ENCODE measurements at places on chromosomes 3 and 15.
A peak's percentile ranks its signal among the peaks of the same experiment; 100 is the strongest.

- no peak for DNase-seq
Observed at GRCh38 chr15:68504681-68505170, 72.8 kb upstream of the ITGA11 start.

DNA sequence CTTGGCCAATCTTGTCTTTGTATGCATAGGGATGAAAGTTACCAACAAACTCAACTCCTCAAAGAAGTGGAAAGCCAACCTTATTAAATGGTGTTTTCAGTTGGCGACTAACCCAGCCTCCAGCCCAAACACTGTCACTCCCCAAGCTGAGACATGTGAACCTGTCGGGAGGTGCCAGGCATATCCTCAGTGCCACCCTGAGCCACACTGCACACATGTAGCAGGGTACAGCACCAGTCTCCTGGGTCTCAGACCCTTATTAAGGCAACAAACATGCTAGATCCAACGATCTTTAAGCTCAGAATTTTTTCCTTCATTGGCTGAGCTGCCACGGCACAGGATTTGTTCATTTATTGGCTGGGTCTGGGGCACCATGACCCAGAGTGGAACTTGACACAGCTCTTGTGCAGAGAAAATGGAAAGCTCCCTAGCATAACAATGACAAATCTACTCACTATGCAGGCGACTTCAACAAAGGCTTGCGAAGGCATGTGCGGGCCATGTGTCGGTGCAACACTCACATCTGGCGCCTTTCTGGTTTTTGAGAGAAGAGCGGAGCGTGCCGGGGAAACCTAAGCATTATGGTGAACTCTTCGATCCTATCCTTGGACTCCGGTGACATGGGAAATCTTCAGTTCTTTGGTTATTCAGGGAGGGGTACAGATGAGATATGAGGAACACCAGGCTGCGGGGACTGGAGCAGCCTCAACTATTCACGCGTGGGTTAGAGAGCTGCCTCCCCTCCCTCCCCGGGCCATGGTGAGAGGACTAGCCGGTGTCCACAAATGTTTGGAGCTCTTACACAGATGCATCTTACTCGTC is 190.1 kb downstream of the FAM43A start:
- DNase-seq, result no peak

GRCh38 chr3:16480861-16481545 is 32.5 kb downstream of the RFTN1 start:
- DNase-seq, result no peak

- no peak for DNase-seq
Observed at GRCh38 chr3:186219211-186219638, 110.3 kb upstream of the ETV5 start.

DNA sequence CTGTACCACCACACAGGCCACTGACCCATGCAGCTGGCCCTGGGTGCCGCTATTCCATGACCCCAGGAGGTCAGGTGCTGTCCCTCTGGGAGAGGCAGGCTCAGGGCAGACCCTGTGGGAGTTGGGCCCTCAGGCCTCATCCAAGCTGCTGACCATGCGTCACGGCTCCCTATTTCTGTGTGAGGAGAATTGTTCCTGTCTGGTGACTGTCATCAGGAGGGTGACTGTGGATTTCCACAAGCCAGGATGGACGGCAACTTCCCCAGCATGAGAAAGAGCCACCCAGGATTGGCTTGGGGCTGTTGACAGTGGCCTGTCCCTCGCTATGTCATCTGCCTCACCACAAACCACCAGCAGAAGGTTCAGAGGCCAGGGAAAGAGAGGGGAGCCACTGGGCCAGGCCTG is 41.4 kb downstream of the ZDHHC19 start:
- no peak for DNase-seq

DNA sequence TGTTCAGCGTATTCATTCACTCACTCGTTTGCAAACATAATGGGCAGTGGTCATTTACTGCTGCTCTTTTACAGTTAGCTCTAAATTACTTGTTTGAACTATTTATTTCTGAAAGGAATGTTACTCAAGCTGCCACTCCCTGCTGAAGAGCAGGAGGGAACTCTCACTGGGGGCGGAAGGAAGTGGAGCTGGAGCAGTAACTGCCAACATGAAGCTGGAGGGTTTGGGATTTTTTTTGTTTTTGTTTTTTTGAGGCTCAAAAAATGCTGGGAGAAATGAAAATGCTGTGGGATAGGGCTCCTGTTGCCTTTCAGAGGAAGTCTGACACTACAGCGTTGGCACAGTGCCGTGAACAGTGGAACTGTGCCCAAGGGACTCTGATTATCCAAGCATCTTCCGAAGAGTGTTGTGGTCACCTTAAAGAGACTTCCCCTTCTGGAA is 44.1 kb downstream of the SENP2 start:
- peak; percentile 65 for DNase-seq

DNA sequence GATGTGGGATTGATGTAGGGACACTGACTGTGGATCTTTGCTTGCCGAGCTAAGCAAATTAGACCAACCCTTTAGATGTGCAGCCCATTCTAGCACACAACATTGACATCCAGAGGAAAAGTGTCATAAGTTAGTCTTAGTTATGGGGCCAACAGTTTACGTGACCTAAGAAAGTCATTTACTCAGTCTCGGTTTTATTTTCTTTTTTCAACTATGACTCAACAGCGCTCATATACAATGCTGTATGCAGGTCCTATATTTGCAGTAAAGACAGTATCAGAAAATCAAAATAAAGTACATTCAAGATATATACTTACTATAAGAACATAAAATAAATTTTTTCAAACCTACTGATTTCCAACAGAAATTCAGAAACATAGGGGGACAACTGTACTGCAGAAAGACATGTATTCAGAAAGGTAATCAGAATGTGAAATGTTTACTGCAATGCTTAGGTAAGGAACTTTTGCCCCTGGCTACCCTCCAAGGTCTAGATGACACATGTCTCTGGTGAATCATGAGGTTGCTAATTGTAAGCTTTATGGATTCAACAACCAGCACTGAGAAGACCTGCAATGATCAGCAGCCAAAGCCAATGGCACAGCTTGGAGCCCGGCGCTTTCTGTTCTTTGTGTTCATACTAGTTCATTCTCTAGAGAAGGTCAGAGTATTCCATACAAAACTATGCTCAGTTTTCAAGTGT is 317.5 kb upstream of the CNTN6 start:
- no peak for DNase-seq

DNA sequence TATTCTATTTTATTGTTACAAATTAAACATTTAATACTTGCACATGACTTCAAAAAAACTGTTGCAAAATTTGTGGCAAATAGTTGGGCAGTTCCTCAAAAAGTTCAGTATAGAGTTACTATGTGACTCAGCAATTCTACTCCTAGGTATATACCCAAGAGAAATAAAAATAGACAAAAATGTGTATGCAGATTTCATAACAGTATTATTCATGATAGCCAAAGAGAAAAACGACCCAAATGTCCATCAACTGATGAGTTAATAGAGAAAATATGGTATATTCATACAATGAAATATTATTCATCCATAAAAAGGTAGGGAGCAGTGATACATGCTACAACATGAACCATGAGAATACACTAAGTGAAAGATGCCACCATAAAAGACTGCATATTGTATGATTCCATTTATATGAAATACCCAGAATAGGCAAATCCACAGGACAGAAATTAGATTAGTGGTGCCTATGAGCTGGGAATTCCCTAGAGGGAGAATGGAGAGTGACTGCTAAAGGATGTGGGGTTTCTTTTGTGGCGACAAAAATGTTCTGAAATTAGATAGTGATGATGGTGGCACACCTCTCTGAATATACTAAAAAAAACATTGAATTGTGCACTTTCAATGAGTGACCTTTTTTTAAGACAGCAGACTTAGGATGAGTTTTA is 31.6 kb upstream of the CLASP2 start:
- no peak for DNase-seq

GRCh38 chr3:115660646-115661337 is 37.5 kb downstream of the GAP43 start:
- no peak for DNase-seq

- DNase-seq, result no peak
Observed at GRCh38 chr3:116045314-116045713, 400.0 kb downstream of the LSAMP start.

GRCh38 chr15:42154956-42155355 is 1.5 kb downstream of the PLA2G4F start:
- no peak for DNase-seq

GRCh38 chr3:16546186-16547010 is 32.9 kb upstream of the RFTN1 start:
- no peak for DNase-seq

GRCh38 chr3:11769704-11770476 is 76.8 kb downstream of the TAMM41 start:
- DNase-seq, result peak; percentile 27

GRCh38 chr3:27577504-27577903 is 93.3 kb upstream of the SLC4A7 start:
- DNase-seq, result no peak

- no peak for DNase-seq
Observed at GRCh38 chr3:1010228-1010627, 82.6 kb upstream of the CNTN6 start.

DNA sequence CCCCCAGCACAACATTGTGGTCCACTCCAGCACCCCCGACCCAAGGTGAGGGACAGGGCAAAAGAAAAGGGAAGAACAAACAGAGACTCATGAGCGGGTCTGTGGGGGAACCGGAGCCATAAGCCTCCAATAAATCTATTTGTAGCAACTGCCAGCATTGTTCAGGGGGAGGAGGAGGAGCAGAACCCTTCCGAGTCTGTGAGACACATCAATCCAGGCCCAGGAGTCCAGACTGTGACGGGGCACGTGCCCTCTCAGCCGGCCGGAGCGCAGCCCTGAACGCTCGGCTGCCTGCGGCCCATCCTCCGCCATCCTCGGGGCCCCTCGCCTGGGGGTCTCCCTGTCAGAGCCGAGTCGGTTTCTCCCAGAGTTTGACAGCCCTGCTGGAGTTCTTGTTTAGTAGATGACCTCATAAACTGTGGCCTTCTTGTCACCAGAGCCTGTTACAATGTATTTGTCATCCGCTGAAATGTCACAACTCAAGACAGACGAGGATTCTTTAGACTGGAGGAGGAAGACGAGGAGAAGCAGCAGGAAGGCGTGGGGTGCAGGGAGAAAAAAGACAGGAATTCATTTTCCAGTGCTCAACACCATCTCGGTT is 47.9 kb downstream of the TLE3 start:
- DNase-seq, result no peak

GRCh38 chr15:85499371-85499887 is 119.0 kb downstream of the AKAP13 start:
- DNase-seq, result peak; percentile 58

- no peak for DNase-seq
Observed at GRCh38 chr15:86765281-86765680, 685.6 kb downstream of the AGBL1 start.

GRCh38 chr15:29516929-29517328 is 247.3 kb upstream of the NSMCE3 start:
- DNase-seq, result no peak

DNA sequence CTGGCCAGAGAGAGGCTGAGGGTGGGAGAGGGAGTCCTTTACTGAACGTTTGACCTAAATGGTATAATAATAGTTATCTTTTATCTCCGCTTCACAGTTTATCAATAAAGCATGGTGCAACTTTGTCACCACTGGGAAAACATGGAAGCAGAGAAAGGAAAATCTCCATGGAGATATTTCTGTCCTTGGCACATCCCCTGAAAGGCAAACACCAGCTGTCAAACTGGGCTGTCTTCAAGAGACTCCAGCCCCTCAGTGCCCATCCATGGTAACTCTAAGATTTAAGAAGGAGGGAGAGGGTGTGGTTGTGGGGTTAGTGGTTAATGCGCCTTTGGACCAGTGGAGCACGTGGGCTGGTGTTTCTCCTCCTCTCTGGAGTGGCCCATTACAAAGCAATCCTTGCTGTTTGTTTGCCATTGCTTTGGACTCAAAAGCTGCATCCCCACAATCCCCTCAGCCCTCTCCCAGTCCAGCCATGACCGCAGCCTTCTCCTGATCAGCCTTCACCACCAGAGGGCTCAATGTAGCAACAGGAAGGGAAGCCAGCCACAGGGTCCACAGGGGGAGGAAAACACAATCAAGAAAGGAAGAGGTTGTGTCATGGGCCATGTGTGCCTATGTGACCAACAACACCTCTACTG is 38.2 kb upstream of the FAM174B start:
- DNase-seq, result peak; percentile 51

DNA sequence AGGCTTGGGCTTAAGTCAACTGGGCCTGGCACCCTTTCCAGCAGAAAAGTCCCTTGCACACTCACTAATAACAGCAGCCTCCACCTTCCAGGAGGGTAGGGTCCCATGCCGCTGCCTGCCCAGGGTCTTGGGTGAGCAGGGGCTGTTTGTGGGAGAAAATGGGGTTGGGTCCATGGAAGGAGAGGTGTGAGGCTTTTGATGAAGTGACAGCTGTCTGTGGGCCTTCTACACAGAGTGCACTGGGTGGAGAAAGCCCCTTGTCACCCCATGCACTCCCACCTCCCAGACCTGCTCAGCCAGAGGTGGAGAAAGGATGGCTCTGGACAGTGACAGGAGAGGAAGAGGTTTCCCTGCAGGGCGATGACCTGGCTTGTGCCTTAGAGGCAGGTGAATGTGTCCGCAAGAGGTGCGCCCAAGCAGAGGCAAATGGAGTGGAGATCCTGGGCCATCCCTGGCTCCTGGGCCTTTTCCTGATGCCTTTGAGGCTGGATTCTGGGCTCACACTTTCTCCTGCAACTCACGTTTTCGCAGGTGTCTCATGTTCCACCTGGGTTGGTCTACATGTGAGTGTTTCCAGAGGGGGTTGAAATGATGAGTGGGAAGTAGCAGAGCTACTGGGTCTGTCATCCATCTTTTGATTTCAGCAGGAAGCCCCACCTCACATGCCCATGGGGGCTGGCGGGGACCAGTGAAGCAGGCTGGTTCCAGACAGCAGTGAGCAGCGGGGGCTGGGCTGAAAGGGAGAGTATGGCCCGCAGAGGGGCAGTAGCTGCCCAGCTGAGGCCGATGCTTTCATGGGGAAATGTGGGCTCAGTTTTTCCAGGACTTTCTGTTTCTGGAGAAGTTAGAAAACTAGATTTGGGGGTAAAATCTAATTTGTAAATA is 85.2 kb upstream of the PRR23E start:
- DNase-seq, result no peak

- no peak for DNase-seq
Observed at GRCh38 chr15:80923668-80924067, 66.0 kb downstream of the MESD start.

- DNase-seq, result peak; percentile 24
Observed at GRCh38 chr3:53534676-53535400, 40.4 kb downstream of the CACNA1D start.

DNA sequence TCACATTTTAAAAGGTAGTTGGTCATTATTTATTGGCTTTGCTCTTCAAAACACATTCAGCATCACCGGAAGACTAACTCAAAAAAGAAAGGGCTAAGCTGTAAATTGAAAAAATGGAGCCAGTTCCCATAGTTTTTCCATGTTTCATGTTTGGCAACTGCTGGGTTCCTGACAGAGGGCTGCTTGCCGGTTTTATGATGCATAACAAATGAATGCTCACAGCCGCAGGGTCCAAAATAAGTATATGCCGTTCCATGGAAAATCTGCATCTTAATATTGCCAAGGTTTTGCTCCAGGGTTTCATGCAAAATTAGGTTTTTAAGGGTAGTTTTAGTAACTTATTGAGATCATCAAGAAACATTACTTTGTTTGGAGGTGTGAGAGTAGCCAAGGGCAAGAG is 15.8 kb downstream of the SLC12A1 start:
- peak; percentile 54 for DNase-seq

GRCh38 chr3:99246010-99246654 is 344.6 kb upstream of the DCBLD2 start:
- DNase-seq, result no peak

- DNase-seq, result no peak
Observed at GRCh38 chr3:22450786-22451400, 699.9 kb upstream of the ZNF385D start.

GRCh38 chr3:18443665-18444594 is 18.8 kb upstream of the SATB1 start:
- DNase-seq, result peak; percentile 66

All from NCI-H69 (cell line).